ENCODE measurements at places on chromosomes 7 and 10.
A peak's percentile ranks its signal among the peaks of the same experiment; 100 is the strongest.

DNA sequence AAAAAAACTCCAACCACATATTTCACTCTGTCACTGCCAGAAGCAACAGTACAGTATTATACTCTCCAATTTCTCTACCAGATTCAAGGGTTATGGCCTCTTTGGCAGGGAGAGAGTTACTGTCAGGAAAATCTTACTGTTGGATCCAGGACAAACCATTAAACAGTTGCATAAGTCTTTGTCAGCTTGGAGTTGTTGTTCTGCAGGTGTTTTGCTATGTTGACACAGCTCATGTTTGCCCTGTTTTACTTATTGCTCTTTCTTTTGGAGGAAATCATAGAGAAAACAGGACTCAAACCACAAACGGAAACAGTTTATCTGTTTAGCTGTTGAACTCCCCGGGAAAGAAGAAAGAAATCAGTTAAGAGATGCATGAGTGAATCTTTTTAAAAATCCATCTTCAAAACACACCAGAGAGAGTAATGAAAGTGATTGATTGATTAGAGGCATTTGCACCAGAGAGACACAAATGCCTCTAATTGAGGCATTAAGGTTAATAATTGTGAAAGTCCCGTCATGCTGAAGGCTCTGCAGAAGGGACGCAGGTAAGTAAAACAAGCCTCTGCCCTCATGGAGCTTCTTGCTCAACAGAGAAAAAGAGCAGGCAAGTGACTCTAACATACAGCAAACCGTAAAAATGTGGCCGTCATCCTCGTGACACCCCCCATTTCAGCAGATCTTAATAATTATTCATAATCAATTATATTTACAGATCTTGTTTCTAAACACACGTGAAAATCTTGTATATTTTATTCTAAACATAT is 38.7 kb upstream of the ARHGAP21 start:
- DNase-seq, result no peak

DNA sequence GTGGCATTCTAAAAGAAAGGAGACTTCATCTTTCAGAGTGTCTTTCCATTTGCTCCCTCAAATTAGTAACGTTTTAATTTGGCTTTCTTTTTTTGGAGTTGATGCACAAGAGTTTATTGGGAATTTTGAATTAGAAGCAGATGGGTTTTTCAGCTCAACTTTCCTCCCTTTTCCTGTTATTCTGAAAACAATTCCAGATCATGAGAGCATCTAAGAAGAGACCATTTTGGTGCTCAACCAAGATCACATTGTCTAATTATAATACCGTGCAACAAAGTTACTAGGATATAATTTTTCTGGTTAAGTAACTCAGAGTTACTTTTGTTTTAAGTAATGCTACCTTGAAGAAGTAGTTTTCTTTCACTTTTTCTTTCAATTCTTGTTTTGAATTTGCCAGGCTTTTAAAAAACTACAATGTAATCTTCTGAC is 396.6 kb upstream of the KLF6 start:
- DNase-seq, result no peak

GRCh38 chr7:149884016-149884415 is 10.2 kb downstream of the ATP6V0E2 start:
- DNase-seq, result no peak

DNA sequence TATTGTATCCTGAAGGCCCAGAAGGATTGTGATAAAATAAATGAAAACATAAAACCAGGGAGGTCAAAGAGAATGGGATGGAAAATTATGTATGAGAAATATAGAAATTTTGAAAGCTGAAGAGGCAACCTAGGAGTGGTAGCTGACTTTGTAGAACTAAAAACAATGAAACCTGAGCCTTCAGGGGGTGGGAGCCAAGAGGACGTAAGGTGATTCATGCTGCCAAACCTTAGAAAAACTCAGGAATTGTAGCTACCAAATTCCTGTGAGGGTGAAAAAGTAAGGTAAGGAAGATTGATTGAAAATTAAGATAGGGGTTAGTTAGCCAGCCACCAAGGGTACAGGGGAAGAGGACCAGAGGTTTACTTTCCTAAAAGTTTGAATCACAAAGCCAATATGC is 213.2 kb downstream of the KCND2 start:
- no peak for DNase-seq

DNA sequence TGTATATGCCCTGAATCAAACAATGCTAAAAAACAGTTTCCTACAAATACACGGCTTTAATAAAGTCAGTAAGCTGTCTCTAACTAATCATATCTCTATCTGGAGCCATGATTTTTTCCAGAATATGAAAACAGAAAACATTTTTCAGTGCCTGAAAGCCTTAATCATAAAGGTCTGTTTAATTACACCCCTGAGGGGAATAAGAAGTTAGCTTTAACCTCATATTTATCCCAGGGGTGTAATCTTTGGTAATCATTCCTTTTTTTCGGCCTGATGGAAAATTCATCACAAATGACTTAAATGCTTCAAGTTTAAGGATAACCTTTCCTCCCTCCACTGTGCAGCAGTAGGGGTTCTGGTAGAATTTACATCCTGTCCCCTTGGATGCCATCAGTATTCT is 124.2 kb downstream of the ATE1 start:
- DNase-seq, result no peak

GRCh38 chr7:140625908-140626868 is 14.4 kb downstream of the DENND2A start:
- DNase-seq, result peak; percentile 10

- no peak for DNase-seq
Measured at GRCh38 chr7:68209486-68209885, 1212.9 kb downstream of the TYW1 start.

DNA sequence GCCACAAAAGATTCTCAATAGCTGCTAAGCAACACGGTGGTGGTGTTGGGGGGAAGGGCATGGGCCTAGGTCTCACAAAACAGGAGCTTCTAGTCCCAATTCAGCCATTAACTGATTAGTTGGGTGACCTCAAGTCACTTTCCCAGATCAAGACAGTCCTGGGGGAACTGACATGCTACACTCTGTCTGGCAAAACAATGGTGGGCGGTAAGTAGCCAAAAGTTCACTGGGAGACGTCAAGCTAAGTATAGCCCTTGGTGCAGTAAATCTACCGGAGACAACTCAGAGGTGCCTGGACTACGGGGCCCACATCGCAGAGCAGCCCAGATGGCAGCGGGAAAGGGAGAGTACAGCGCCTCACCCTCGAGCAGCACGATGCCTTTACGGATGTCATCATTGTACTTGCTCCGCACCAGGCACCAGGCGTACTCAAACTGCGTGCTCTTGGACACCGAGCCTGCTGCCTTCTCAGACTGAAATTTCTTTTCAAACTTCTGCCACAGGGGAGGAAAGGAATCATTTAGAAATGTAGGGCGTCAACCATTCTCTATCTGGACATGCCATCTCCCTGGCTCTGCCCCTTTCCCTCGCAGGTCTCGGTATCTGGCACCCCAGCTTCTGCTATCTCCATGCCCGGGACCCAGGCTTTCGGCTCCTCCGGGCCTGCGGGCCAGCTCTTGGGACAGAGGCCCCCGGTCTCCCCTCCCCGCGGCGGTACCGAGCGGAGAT is 1.1 kb downstream of the FIS1 start:
- no peak for DNase-seq

- no peak for DNase-seq
Measured at GRCh38 chr7:41921453-41921981, 218.6 kb upstream of the INHBA start.

DNA sequence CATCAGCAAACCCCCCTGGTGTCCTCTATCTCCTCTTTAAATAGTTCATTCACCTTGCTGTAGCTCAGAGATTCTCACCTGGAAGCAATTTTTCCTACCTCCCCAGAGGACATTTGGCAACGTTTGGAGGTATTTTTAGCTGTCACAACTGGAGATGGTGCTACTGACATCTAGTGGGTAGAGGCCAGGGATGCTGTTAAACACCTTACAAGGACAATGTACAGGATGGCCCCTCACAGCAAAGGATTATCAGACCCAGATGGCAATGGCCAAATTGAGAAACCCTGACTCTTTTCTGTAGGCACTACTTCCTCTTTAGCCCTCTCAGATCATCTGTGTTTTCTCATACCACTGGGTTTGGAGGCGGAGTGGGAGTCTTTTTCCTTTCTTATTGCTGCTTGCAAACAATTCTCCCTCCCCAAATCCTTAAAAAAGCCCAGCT is 13.2 kb upstream of the TRA2A start:
- peak; percentile 51 for DNase-seq

DNA sequence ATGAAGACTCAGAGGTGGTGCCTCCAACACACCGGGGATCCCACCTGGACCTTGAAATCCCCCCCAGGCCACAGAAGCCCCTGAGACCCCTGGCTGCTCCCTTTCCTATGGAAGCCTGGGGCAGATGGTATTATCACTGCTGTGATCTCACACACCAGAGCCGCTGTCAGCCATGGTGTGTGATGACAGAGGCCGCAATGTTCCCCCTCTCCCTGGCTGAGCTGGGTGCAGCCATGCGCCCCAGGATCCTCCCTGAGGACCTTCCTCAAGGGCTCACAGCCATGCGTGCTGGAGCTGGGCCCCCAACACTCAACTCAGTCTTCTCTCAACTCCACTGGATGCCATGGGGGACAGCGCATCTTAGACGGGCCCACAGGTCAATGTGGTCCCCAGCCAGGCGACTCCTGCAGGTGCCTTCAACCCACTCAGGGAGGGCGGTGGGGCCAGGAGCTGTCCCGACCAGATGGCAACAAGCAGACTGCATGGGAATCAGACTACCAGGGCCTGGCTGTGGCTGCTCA is 44.9 kb downstream of the VIPR2 start:
- DNase-seq, result no peak

GRCh38 chr7:128383776-128384175 is 22.3 kb upstream of the PRRT4 start:
- no peak for DNase-seq

DNA sequence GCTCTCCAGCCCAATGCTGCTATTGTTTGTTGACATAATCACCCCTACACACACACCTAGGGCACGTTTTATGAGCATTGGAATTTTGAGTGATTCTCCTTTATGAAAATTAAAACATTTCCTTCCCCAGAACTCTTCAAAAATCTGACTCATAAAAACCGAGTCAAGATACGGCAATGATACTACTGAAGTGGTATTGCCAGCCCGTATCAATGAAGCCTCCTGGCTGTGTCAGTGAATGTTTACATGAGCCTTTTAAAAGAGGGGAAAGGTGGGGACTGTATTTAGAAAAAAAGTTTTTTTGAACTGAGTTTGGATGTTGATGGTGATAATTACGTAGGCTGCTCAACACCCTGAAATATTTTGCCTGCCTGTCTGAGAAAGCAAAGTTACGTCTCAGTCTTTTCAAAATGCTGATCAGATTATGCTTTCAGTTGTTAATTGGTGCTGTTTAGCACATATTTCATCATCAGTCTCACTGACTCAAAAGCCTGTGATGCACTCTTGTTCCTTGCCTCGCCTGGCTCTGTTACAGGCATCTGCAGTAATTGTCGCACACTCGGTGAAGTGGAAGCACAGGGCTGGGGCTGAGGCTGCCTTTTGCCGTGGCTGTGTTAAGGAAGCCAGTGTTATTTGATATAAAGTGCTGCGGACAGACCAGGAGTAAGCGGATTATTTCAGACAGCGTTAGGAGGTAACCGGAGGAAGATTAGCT is 157.4 kb upstream of the TCF7L2 start:
- DNase-seq, result peak; percentile 69

GRCh38 chr10:46516660-46517416 is 39.6 kb downstream of the GPRIN2 start:
- no peak for DNase-seq

DNA sequence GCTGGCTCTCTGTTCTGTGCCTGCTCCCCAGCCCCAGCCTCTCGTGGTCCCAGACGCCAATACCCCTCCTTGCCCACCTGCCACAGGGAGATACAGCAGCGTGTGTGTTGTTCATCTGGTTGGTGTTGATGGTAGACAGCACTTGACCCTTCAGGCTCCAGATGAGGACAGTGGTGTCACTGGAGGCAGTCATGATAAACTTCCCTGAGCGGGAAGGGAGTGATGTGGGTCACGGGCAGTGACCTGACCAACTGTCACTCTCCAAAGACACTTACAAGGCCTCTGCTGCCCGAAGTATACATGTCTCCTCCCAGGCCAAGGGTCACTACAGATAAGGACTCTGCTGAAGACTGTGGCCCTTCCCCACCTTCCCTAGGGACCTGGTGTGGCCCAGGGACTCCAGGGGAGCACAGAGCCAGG is 5.6 kb downstream of the TBL2 start:
- DNase-seq, result no peak

GRCh38 chr7:13240349-13240748 is 552.9 kb downstream of the ARL4A start:
- DNase-seq, result no peak

GRCh38 chr10:78506614-78507013 is 473.0 kb downstream of the RPS24 start:
- no peak for DNase-seq

- no peak for DNase-seq
Measured at GRCh38 chr10:19638182-19638895, 177.9 kb upstream of the PLXDC2 start.

- no peak for DNase-seq
Measured at GRCh38 chr7:154430640-154431039, 378.4 kb downstream of the DPP6 start.

DNA sequence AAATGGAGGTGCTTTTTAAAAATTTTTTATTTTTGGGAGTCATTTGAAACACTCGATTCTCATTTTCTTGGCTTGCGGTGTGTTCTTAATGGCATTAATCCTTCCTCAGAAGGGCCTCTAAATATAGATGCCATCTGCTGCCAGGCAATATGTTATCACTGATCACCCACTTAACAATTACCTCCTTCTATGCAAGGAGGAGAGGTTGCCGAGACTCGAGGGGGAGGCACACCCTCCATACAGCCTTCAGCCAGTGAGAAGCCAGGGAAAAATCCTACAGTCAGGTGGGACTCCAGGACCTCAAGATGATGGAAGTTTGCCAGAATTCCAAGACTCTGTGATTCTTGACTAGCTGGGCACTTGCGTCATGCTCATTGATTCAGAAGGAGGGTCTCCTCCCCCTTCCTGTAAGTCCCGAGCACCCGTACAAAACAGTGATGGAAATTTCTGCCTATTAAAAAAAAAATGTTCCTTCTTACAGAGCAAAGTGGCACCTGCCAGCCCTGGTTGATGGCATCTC is 574.5 kb downstream of the TYW1 start:
- DNase-seq, result no peak

DNA sequence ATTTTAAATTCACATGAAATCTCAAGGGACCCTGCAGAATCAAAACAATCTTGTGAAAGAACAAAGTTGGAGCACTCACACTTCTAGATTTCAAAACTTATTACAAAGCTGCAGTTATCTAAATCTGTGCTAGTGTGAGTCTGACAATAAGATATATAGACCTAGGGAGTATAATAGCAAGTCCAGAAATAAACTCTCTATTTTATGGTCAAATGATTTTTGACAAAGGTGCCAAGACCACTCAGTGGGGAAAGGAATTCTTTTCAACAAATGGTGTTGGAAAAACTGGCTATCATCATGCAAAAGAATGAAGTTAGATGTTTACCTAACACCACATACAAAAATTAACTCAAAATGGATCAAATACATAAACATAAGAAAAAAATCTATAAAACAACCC is 68.2 kb downstream of the TFEC start:
- no peak for DNase-seq
